ENCODE measurements at places on chromosomes 3 and 15.
A peak's percentile ranks its signal among the peaks of the same experiment; 100 is the strongest.

GRCh38 chr3:61600195-61600594, 38.8 kb downstream of the PTPRG start:
- no peak for DNase-seq

DNA sequence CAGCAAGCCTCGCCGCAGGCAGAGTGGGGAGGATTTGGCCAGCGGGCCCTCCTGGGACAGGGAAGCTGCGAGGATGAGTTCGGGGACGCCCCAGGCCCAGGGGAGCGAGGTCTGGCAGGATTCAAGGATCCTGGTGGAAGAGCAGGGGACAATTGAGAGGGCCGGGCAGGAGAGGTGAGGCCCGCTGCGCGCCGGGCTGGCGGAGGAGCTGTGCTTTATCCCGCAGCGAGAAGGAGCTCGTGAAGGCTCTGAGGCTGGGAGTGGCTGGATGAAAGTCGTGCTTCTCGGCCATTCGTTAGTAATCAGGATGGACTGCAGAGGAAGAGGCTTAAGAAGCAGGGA, 3.6 kb downstream of the SLC51A start:
- no peak for DNase-seq

- DNase-seq, result no peak
Measured at GRCh38 chr3:119894195-119894594, 112.3 kb downstream of the NR1I2 start.

GRCh38 chr3:146134348-146135117, 26.5 kb downstream of the PLOD2 start:
- no peak for DNase-seq

DNA sequence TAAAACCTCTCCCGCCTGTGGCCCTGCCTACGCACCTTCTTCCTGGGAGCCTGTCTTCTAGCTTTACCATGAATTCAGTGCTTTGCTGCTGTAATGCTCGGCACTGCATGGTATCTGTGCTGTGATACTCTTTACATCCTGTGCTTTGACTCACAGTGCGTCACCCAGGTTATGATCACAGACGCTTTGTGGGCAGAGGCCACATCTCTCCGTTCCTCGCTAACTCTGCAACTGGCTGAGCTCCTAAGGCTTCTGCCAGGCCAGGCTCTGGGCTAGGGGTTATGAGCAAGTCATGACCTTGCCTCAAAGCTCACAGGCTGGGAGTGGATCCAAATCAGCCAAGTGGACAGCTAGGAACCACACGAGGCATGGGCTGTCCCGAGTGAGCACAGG, 23.2 kb downstream of the SPTBN5 start:
- peak; percentile 17 for DNase-seq

GRCh38 chr3:187739561-187740332, 5.5 kb downstream of the BCL6 start:
- DNase-seq, result peak; percentile 60

DNA sequence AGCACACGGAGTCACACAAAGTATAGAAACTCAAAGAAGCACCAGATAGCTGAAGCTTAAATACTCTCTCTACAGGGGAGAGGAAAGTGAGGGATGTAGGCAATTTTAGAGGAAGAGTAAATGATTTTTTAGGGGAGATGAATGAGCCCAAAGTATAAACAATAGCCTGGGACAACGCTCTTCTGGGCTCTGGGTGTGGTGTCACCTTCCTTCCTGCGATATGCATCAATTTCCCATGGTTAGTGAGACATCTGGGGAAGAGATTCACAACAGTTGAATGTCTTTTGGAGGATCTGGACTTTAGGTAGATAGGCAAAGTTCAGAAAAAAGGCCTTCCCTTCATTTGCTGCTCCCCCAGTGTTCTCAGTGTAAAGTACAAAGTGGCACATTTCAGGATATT, 125.2 kb downstream of the EFHB start:
- no peak for DNase-seq

- DNase-seq, result no peak
Measured at GRCh38 chr3:10434144-10434937, 71.0 kb downstream of the ATP2B2 start.

DNA sequence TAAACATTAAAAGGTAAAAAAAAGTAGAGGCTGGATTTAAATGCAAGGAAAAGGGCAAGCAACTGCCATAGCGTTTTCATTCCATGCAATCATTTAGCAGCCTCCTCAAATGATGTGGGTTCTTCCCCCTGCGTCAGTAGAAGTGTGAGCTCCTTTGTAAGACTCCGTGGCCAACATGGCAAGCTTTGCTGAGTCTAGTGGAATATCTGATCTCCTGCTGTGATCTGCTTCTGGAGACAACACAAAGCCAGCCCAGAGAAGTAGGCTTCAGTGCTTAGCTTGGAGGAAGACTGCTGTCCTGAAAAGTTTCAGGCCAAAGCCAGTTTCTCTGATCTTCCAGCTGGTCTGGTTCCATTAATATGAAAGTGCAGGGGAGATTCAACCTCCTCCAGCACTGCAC, 70.4 kb downstream of the ARPP21 start:
- DNase-seq, result no peak

GRCh38 chr3:45635475-45636256, 41.1 kb downstream of the LIMD1 start:
- DNase-seq, result no peak

- DNase-seq, result no peak
Measured at GRCh38 chr3:114447545-114447944, 153.7 kb downstream of the TIGIT start.

GRCh38 chr15:90062973-90063769, 39.1 kb downstream of the IDH2 start:
- DNase-seq, result no peak

- no peak for DNase-seq
Measured at GRCh38 chr3:115092220-115092791, 54.8 kb downstream of the ZBTB20 start.

DNA sequence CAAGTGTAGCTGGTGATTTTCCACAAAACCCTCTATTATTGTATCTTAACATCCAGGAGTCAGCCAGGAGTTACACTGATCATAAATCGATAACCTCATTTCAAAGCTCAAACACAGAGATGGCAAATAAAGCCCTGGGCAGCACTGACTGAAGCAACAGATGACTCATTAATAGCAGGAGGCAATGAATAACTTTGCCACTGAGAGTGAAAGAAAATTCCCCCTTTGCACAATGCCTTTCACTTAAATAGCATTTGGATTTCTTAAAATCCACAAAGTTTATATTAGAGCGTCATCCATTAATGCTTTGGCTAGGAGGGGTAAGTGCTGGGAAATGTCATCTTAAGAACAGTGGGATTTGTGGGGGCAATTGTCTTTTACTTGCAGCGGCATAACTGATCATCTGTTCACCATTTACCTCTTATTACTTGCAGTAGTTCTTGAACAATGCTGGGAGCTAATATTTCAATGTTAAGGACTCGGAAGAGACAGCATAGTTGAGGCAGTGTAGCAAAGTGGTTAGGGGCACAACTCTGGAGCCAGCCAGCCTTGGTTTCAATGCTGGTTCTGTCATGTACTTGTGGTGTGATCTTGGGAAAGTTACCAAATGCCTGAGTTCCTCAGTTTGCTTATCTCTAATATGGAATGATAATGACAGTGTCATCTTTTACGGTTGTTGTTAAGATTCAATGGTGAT, 630.4 kb upstream of the TBL1XR1 start:
- no peak for DNase-seq

GRCh38 chr3:127815001-127815400, 7.3 kb downstream of the MGLL start:
- DNase-seq, result no peak

DNA sequence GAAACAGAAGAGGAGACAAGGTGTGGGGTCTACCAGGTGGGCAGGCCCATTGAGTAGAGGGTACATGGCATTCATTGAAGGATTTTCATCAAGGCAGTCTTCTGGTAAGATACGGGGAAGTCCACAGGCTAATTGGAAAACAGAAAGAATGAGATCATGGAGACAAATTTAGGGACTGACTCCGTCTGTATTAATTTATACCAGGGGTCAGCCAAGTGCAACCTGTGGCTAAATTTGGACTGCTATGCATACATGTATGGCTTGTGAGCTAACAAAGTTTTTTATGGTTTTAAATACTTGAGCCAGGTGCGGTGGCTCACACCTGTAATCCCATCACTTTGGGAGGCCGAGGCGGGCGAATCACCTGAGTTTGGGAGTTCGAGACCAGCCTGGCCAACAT, 21.1 kb upstream of the SNRPN start:
- no peak for DNase-seq

GRCh38 chr15:31487811-31488436, 161.3 kb downstream of the KLF13 start:
- DNase-seq, result no peak

GRCh38 chr3:25000971-25001591, 427.0 kb upstream of the RARB start:
- DNase-seq, result no peak

DNA sequence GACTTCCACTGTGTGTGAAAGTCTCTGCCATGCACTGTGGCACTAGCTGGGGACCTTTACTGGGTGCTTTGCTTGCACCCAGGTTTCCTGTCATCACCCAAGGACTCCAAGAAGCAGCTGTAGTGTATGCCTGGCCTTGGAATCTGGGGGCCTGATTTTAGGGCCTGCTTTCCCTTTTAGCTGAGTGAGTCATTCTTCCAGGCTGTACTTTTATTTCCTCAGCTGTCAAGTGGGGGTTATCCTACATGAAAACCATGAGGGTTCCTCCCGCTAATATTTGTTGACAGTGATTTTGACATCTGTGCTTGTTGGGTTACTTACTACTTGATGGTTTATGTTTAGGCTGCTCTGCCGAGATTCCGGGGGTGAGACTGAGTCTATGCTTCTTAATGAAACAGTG, 18.5 kb downstream of the GORASP1 start:
- no peak for DNase-seq

DNA sequence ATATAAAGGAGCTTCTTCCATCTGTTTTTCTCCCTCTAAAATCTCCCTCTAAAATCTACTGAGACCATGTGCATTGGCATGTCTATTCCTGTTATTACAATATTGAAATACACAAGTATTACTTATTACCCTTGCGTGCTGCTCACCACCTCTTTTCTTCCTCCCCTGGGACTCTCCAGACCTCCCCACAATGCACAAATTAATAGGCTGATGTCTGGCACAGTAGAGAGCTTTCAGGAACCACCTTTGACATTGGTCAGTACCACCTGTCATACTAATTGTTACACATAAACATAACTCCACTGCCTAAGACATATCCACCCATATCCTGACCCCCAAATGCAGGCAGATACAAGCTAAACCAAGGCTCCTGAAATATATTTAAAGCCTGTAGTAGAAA, 722.6 kb downstream of the FHIT start:
- no peak for DNase-seq

- DNase-seq, result no peak
Measured at GRCh38 chr3:82505079-82505756, 743.8 kb upstream of the GBE1 start.

DNA sequence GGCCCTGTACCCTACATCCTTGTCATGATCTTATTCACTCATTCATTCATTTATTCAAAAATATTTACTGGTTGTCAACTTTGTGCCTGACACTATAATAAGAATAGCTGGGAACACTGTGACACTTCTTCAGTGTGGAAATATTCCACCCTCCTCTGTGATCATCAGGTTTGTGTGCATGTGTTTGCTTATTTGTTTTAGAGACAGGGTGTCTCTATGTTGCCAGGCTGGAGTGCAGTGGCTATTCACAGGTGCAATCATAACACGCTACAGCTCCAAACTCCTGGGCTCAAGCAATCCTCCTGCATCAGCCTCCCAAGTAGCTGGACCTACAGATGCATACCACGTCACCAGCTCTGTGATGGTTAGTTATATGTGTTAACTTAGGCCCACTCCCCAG, 50.0 kb upstream of the PLCL2 start:
- no peak for DNase-seq

DNA sequence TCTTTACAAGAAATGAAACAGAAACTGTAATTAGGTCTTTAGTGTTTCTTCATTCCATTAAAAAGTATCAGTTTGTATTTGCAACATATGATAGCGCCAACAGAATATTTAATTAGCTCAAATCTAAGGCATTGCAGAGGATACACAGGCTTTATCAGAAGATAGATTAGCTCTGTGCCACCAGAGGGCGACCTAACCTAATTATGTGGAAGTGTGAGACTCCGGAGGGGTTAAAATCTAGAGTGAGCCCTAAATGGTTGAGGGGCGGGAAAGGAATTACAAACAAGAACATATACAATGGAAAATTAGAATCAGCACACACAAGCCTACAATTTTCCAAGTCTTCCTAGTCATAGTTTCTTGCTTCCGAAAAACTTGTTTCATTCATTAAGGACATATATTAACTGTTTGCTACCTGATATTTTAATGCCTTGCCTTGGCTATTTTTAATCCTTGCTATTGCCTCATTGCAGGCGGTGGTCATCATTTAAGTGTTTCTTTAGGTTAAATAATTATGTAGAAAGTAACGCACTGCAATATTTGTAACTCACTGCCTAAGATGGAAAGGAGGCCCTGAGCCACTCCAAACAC, 18.0 kb upstream of the RYR3 start:
- no peak for DNase-seq

- no peak for DNase-seq
Measured at GRCh38 chr3:51269466-51269865, 115.6 kb upstream of the MANF start.

DNA sequence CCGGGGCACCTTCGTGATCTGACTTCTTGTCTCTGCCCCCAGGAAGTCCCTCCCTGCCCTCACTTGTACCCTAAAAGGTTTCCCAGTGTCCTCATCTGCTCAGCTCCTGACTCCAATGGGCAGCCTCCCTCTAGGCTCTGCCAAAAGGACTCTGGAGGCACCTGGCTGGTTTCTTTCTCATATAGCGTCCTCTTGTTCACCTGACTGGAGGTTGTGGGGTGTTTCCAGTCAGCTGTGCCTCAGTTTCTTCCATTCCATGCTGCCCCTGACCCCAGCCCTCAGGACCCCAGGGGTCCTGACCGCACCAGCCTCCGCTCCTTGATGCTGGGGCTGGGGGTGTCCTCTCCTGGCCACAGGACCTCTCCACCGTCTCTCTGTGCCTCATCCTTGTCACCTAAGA, 2.5 kb downstream of the PRR23E start:
- no peak for DNase-seq

DNA sequence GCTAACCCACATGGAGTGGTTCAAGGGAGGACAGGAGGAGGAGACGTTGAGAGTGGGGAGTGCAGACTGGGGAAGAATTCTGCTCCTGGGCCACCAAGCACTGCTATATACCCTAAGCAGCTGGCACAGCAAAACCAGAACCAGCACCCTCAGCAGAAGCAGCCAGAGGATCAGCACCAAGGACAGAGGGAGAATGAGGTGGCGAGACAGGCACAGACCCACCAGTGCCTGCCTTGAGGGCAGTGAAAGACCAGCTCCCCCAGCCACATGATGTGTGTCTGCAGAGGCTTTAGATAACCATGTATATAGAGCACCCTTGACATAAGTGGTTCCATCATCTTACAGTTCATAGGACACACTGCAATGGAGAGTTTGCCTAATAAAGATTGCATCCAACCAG, 319.0 kb downstream of the GABRB3 start:
- DNase-seq, result no peak

DNA sequence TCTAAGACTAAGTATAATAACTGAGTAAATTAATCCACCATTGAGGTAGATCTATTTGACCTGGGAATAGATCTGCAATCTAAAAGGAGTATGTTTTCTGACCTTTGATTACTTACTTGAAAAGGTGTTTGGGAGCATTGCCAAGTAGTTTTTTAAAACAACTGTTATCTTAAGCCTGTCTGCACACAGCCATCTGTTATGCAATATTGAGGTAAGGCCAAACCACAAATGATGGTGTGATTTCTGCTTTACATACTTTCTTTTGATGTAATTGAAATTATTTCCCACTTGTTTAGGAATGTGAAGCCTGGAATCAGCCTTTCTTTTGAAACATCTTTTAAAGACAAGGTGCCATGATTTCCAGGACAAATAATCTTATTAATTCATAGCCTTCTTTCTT, 274.0 kb downstream of the BBX start:
- DNase-seq, result no peak

Data from activated CD8-positive, alpha-beta memory T cell treated with anti-CD3 and anti-CD28 coated beads for 48 hours (primary cell).